ENCODE measurements at places on chromosomes 4 and X. TPM values are rescaled to one million over a fixed set of nuclear protein-coding genes. Genes with fewer than 3 reads are reported as not detected.

- H3K36me3 ChIP-seq = no peaks in the 10 kb centered on the region
- H3K27ac ChIP-seq = no peak overlapping the region
- DNase-seq = no peak
- H3K4me3 ChIP-seq = no peak overlapping the region
These were observed 376.9 kb downstream of the PPP3CA start for GRCh38 chr4:100970414-100970813.

DNA sequence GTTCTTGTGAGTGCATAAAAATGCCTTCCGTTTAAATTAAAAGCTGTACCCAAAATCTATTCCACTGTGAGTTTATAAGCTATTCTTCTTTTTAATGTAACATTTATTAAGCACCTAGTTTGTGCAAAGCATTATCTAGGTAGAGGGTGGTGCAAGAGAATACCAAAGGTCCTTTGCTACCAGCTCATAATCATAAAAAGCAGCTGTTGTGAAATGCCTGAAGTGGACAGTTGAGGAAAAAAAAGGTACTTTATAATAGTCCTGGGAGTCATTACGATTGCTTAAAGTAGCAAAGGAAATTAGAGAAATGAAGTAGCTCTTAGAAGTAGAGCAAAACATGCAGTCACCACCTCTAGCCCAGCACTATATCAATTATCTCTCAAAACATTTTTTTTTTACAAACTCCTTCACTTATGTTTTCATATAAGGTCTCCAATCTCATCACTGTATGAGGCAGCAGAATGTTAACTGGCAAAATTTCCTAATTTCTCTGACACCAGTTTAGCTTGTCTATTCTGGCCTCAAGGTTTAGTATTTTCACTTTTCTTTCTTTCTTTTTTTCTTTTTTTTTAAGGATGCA, 2.1 kb downstream of the MBNL3 start:
- no peak overlapping the region for H3K27ac ChIP-seq
- no peaks in the 10 kb centered on the region for H3K36me3 ChIP-seq
- no peak overlapping the region for H3K4me3 ChIP-seq
- DNase-seq = no peak
- H3K27me3 ChIP-seq = no peaks in the 10 kb centered on the region

- no peak overlapping the region for H3K27ac ChIP-seq
- DNase-seq = no peak
- H3K36me3 ChIP-seq = no peaks in the 10 kb centered on the region
- H3K4me1 ChIP-seq = no peaks in the 10 kb centered on the region
- peaks cover 6% of the 10 kb centered on the region for H3K27me3 ChIP-seq
- H3K4me3 ChIP-seq = no peak overlapping the region
These were observed 170.0 kb upstream of the RPL34 start for GRCh38 chr4:108450236-108450898.

DNA sequence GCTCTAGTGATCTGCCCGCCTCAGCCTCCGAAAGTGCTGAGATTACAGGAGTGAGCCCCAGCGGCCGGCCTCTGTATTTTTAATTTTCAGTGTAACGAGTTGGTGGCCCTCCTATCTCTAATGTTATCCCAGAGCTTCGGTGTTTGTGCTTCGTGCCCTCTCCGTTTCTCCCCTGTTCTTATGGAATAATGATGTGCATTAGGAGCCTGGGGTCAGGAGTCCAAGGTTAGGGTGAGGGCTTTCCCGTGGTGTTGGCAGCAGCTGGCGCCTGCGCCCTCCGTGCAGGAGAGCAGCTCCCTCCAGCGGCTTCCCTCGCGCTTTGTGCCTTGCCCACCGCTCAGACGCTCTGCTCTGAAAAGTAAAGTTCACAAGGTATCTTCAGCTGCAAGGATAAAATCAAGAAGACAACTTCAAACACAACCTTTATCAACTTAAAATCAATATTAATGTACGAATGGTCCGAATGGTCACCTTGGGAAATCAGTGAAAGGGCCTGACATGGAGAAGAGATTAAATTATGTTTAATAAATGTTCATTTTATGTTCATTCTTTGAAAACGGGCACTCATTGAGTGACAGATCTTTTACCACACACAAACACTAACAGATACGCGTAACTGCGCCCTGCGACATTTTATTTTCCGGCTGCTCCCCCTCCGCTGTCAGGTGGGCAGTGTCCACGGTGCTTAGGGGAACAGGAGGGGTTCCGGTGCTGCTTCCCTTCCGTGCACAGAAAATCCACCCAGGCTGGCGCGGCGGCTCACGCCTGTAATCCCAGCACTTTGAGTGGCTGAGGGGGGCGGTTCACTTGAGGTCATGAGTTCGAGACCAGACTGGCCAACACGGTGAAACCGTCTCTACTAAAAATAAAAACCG, 62.4 kb downstream of the TRAPPC11 start:
- DNase-seq = peak; percentile 28
- peak overlapping the region; percentile 47 for H3K4me3 ChIP-seq
- H3K27me3 ChIP-seq = no peaks in the 10 kb centered on the region
- no peak overlapping the region for H3K27ac ChIP-seq
- H3K4me1 ChIP-seq = peaks cover 15% of the 10 kb centered on the region
- H3K36me3 ChIP-seq = no peaks in the 10 kb centered on the region

GRCh38 chr4:68735106-68735505, 64.7 kb upstream of the UGT2B15 start:
- H3K27ac ChIP-seq = no peak overlapping the region
- no peaks in the 10 kb centered on the region for H3K4me1 ChIP-seq
- H3K36me3 ChIP-seq = no peaks in the 10 kb centered on the region

DNA sequence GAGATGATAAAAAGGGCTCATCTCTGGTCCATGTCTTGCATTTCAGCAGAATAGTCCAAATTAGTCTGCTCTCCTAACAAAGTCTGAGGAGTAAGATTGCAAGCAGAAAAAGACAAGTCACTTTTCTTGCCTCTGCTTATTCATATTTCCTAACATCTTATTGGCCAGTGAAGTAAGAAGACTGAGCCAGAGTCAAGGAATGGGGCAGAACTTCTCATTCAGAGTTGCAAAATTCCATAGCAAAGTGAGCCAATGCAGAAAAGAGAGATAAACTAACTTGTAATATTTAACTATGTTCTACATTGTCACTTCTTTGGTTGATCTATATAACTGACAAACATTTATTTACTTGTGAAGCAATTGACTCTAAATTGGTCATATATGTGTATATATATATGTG, 2304.0 kb downstream of the ARAP2 start:
- DNase-seq = no peak
- H3K36me3 ChIP-seq = no peaks in the 10 kb centered on the region
- H3K27ac ChIP-seq = no peak overlapping the region
- no peaks in the 10 kb centered on the region for H3K27me3 ChIP-seq

DNA sequence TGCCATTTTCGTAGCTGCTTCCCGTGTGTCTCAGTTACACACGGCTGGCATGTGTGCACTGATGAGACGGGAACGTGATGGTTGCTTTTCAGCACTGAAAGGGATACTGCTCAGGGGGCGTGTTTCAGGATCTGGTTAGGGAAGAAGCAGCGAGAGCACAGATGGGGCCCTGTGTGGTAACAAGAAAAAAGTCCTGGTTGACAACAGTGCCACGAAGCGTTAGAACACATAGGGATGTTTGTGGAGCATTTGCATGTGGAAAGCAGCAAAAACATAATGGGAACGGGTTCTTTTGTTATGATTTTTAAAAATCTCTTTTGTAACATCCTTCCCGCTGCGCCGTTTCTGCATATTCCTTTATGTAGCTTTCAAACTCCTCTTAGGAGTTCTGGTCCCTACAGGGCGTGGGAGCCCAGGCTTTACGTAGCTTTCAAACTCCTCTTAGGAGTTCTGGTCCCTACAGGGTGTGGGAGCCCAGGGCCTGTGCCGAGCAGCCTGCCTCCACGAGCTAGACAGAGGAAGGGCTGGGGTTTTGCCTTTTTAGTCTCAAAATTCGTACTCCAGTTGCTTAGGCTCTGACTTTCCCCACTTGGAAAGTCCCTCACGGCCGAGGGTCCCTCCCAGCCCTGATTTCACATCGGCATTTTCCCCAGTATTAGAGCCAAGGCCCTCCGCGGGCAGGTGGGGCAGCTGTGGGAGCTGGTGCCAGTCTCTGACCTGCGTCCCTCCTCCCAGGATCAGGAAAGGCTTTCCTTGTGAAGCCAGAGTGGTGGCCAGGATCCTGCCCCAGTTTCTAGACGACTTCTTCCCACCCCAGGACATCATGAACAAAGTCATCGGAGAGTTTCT, 11.0 kb upstream of the MSANTD1 start:
- H3K36me3 ChIP-seq = peaks cover 66% of the 10 kb centered on the region
- no peaks in the 10 kb centered on the region for H3K27me3 ChIP-seq
- DNase-seq = no peak
- H3K27ac ChIP-seq = no peak overlapping the region
- no peak overlapping the region for H3K4me3 ChIP-seq
- H3K4me1 ChIP-seq = peaks cover 3% of the 10 kb centered on the region

GRCh38 chr4:172628263-172628662, 540.3 kb upstream of the GALNT7 start:
- H3K27me3 ChIP-seq = no peaks in the 10 kb centered on the region
- H3K27ac ChIP-seq = no peak overlapping the region
- H3K36me3 ChIP-seq = no peaks in the 10 kb centered on the region
- DNase-seq = no peak
- H3K4me3 ChIP-seq = no peak overlapping the region
- H3K4me1 ChIP-seq = no peaks in the 10 kb centered on the region

- DNase-seq = no peak
- no peak overlapping the region for H3K4me3 ChIP-seq
- H3K36me3 ChIP-seq = no peaks in the 10 kb centered on the region
- H3K27ac ChIP-seq = no peak overlapping the region
- H3K27me3 ChIP-seq = no peaks in the 10 kb centered on the region
These were observed 147.0 kb upstream of the SH3RF1 start for GRCh38 chr4:169417629-169418282.

- H3K27ac ChIP-seq = no peak overlapping the region
- no peak overlapping the region for H3K4me3 ChIP-seq
- no peak for DNase-seq
- H3K4me1 ChIP-seq = no peaks in the 10 kb centered on the region
- no peaks in the 10 kb centered on the region for H3K27me3 ChIP-seq
- no peaks in the 10 kb centered on the region for H3K36me3 ChIP-seq
These were observed 150.3 kb downstream of the RELL1 start for GRCh38 chr4:37535872-37536271.

GRCh38 chr4:73527196-73527595, 45.7 kb downstream of the AFM start:
- no peaks in the 10 kb centered on the region for H3K27me3 ChIP-seq
- no peak overlapping the region for H3K27ac ChIP-seq
- no peaks in the 10 kb centered on the region for H3K4me1 ChIP-seq
- no peak for DNase-seq
- no peaks in the 10 kb centered on the region for H3K36me3 ChIP-seq

GRCh38 chrX:8345473-8345872, 119.2 kb upstream of the VCX3B start:
- H3K4me1 ChIP-seq = no peaks in the 10 kb centered on the region
- H3K36me3 ChIP-seq = no peaks in the 10 kb centered on the region
- no peak overlapping the region for H3K27ac ChIP-seq
- no peak for DNase-seq

GRCh38 chrX:10395179-10395578, 225.2 kb downstream of the MID1 start:
- no peak overlapping the region for H3K27ac ChIP-seq
- no peaks in the 10 kb centered on the region for H3K36me3 ChIP-seq
- H3K27me3 ChIP-seq = no peaks in the 10 kb centered on the region
- no peaks in the 10 kb centered on the region for H3K4me1 ChIP-seq

GRCh38 chrX:44733931-44734330, 109.9 kb upstream of the DUSP21 start:
- no peak for DNase-seq
- no peaks in the 10 kb centered on the region for H3K4me1 ChIP-seq
- H3K36me3 ChIP-seq = no peaks in the 10 kb centered on the region

DNA sequence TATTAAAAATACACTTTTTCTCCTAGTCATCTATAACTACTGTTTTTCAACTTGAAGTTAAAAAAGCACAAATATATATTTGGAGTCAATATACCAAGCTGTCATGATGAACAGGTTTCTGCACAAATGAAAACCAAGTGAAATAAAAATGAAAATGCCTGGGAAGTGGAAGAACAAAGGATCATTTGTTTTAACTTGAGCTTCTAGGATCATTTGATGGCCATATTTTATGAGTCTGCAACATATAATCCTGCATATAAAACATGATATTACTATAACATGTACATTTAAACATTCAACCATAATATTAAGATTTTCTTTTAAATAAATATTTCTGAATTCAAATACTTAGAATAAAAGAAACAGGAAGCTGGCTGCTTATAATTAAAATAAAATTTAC, 8.5 kb upstream of the ARHGEF38 start:
- no peaks in the 10 kb centered on the region for H3K4me1 ChIP-seq
- H3K27me3 ChIP-seq = peaks cover 7% of the 10 kb centered on the region
- no peak overlapping the region for H3K4me3 ChIP-seq
- no peaks in the 10 kb centered on the region for H3K36me3 ChIP-seq
- DNase-seq = no peak

- H3K36me3 ChIP-seq = no peaks in the 10 kb centered on the region
- no peak overlapping the region for H3K4me3 ChIP-seq
- H3K4me1 ChIP-seq = no peaks in the 10 kb centered on the region
These were observed 12.1 kb upstream of the ING2 start for GRCh38 chr4:183492791-183493222.

The SLC26A1 gene
- total RNA-seq = 0.37 TPM

The PHOX2B gene
- total RNA-seq = not detected

The SSX3 gene
- total RNA-seq = not detected

The FAM156B gene
- total RNA-seq = 10.0 TPM

The PNMA3 gene
- 9.9 TPM for total RNA-seq

The SPP1 gene
- not detected for total RNA-seq

The ETDA gene
- not detected for total RNA-seq

The LIAS gene
- 12.2 TPM for total RNA-seq

The GRPR gene
- not detected for total RNA-seq

The VSIG4 gene
- total RNA-seq = not detected

Data from CD4-positive, CD25-positive, alpha-beta regulatory T cell (primary cell).